ENCODE measurements at places on chromosomes 1 and 21.

GRCh38 chr1:109765896-109766615, 2.3 kb upstream of the EPS8L3 start:
- peak; percentile 13 for DNase-seq

GRCh38 chr1:58409890-58410289, 136.6 kb downstream of the OMA1 start:
- no peak for DNase-seq

GRCh38 chr1:20202166-20202565, 15.8 kb upstream of the PLA2G2C start:
- DNase-seq: no peak

GRCh38 chr1:157494093-157494492, 58.2 kb downstream of the FCRL5 start:
- DNase-seq: no peak

DNA sequence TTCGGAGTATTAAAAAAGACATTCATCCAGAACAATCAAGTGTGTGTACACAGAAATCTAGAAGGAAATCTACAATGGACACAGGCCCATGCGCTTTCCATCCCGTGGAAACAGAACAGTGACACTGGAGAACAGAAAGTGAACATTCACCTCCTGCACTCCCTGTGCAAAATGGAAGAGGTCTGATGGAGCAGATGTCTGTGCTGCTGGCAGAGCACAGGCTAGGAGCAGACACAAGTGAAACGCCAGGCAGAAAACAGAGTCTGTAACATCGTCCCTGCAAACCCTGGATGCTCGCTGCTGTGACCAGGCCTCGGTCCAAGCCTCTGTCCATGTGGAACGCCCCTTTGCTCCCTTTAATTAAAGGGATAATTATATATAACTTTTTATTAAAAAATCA, 36.1 kb downstream of the SLC45A1 start:
- no peak for DNase-seq

DNA sequence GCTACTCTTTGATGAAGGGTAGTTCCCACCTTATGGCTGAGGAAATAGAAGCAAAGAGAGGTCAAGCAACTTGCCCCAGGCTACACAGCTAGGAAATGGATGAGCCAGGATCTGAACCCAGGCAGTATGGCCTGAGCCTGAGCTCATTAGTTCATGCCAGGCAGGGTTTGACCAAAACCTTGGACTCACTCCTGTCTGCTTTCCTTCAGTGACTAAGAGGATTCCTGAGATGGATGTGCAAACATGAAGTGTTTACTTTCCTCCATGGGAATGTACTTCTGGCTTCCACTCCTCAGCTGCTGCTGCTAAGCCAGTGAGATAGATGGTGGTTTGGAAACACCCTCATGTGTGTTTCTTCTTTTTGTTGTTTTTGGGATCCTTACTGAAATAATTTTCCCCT, 35.1 kb upstream of the ERRFI1 start:
- no peak for DNase-seq

GRCh38 chr1:30601316-30602085, 121.9 kb downstream of the MATN1 start:
- no peak for DNase-seq

DNA sequence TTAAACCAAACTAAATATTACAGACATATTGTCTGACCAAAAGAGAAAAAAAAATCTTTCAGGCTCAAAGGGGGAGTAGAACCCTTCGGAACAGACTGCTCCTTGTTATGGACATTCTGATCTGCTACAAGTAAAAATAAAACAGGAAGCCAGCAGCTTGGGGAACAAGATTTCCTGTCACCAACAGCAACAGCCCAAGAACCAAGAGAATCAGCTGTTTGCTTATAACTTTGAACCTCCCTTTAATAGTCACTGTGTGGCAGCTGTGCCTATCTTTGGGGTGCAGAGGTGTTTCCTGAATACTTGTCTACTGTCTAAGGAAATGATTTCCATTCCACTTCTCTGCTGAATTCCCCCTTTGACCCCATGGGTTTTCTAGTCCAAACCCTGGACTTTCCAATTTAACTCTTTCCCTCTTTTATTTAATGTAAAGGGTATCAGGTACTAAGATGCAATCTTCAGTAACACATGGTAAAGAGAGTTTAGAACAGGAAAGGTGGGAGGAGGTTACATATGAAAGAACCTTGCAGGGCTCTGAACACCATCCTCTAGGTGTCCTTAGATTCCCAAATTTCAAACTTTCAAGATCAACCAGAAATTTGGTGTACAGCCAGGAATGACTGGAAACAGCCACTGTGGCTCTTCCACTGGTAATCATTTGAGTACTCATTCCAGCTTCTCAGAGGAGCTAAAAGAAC, 38.6 kb downstream of the GPR3 start:
- peak; percentile 51 for DNase-seq

GRCh38 chr1:172818841-172819527, 160.1 kb downstream of the FASLG start:
- peak; percentile 60 for DNase-seq

DNA sequence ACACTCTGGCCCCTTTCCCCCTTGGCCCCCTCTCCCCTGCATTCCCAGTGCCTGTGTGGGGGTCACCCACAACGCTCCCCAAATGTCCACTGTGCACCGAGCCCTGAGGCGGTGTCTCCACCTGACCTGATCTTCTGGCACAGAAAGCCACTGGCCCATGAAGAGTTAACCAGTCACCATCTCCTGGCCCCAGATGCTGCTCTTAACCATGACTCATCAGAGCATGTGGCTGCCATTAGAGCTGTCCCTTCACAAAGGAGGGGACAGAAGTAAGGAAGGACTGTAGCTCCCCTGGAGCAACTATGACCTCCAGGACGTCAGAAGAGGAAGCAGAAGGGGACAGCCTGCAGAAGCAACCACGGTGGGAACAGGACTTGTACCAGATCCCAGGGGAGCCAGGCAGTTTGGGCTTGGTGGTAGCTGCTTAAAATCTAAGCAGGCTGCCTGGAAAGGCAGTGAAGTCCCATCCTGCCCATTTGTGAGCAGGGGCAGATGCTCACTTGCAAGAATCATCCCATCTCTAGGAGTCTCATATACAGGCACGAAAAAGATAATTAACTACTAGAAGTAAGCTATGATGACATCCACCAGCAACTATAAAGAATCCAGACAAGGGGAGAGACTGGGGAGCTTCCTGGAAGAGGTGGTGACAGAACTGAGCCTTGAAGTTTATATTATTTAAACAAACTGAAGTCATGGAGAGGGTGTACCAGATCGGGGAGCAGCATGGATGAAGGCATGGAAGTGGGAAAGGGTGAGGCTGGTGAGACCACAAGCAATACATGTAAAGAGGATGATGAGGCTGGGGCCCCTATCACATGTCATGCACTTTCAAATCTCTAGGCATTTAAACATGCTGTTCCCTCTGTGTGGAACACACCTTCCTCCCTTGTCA, 1.1 kb upstream of the TTC39A start:
- no peak for DNase-seq
